ENCODE measurements at places on chromosomes 2 and 18. TPM values are rescaled to one million over a fixed set of nuclear protein-coding genes. Genes with fewer than 3 reads are reported as not detected.

GRCh38 chr2:70702711-70703395 is 65.1 kb downstream of the ADD2 start:
- DNase-seq = no peak

The MATN3 gene
- 1.0 TPM for total RNA-seq

DNA sequence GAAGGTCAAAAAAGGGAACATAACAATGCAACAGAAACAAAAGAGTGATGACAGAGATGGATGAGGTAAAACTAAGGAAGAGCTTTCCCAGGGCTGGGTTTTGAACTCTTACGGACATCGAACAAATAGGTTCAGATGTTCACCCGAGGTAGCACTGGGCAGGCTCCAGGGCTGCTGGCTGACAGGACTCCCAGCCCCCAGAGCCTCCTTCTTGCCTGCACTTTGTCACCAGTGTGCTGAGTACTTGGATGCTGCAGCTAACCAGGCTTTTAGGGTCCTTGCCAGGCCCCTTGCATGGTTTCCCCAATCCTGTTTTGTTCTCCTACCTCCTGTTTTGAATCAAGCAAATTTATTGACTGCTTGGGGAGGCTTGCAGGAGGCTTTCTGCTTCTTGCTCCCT is 322.9 kb downstream of the DYSF start:
- DNase-seq = no peak

DNA sequence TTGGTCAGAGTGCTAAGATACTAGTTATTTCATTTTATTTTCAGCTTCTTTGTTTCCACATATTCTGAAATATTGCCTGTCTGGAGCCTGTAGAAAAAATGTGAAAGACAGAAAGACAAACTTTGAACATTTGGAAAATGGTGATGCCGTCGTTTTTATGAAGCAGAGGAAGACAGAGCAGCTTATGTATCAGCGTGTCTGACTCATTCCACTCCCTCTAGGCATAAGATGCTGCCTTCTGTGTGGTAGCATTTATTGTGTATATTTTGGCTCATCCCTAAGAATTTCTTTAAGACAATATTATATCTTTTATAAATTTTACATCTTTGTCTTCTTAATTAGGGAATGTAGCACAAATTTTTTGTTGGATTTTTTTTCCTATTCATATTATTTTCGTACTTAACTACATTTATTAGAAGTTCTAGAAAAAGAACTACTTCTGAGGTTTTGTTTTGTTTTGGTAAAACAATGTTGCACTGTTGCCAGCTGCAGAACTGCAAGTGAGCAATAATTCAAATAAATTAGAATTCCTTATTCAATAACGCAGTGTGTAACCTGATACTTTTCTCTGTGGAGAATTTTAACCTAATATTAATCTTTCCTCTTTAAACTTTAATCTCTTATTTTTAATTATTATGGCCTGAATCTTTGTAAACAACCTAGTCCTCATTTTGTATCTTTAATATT is 300.4 kb downstream of the ZNF407 start:
- DNase-seq = peak; percentile 66

- DNase-seq = peak; percentile 11
Observed at GRCh38 chr2:237393523-237393922, 20.4 kb downstream of the COL6A3 start.

DNA sequence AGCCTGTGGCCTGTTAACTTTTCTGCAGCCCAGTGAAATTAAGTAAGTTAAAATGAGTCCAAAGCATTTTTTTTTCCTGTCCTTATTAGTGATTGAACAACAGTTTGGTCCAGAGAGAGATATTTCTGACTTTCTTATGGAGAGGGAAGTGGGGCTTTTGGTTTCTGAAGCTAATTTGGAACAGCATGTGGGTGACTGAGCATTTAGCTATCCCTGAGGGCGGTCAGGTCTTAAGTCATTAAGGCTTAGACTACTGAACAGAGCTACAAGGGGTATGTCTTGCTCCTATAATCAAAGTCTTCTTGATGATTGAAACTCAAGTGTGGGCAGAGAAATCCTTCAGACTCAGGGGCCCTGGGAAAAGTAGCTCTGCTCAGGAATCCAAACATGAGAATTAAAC is 14.0 kb downstream of the ARHGAP25 start:
- no peak for DNase-seq

DNA sequence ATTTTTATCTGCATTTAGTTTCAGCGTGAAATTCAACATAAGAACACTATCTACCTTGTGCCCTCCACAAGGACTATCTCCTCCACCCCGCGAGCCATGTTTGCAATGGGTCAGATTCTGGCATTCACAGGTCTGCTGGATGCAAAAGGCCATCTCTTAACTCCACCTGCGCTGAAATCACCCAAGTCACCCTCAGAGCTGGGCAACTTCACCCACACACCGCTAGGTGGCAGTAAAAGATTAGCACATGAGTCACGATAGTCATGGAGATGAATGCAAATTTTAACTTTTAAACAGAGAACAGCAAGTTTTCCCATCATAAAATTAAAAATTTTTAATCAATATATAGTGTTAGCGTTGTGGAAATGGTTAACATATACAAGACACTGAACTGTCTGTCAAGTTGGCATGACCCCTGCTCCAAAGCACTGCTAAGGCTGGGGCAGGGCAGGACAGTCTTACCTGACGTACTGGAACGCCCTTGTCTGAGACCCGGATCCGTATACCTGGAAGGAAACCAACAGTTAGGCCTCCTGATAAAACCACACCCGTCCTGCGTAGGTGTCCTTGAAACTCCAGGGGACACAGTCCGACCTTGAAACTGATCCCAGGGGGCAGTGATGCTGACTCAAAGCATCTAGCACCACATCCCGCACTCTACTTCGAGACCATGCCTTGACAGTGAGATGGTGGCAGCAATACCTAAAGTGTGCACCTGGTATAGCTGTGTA is 89.6 kb downstream of the UXS1 start:
- peak; percentile 61 for DNase-seq

- no peak for DNase-seq
Observed at GRCh38 chr2:222861411-222862105, 722 bp downstream of the ACSL3 start.

DNA sequence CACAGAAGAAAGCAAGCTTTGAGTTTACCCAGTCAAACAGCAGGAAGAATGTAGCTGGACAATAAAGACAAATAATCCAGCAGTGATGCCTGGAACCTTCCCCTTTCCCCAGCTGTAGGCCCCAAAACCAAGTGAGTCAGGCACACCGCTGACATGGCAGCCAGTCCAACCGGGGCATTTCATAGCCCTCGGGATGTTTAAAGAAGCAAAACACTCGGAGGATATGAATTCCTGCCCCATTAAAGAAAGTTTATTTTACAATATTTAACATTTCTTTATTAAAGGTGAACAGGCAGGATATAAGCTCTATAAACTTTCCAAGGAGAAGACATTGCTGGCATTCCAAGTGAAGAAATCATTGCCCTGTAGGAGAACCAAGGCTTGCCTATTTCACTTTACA is 507.6 kb upstream of the TNP1 start:
- DNase-seq = peak; percentile 20

GRCh38 chr2:134712299-134712698 is 6.5 kb downstream of the TMEM163 start:
- DNase-seq = peak; percentile 40

The CKAP2L gene
- total RNA-seq = 0.26 TPM

DNA sequence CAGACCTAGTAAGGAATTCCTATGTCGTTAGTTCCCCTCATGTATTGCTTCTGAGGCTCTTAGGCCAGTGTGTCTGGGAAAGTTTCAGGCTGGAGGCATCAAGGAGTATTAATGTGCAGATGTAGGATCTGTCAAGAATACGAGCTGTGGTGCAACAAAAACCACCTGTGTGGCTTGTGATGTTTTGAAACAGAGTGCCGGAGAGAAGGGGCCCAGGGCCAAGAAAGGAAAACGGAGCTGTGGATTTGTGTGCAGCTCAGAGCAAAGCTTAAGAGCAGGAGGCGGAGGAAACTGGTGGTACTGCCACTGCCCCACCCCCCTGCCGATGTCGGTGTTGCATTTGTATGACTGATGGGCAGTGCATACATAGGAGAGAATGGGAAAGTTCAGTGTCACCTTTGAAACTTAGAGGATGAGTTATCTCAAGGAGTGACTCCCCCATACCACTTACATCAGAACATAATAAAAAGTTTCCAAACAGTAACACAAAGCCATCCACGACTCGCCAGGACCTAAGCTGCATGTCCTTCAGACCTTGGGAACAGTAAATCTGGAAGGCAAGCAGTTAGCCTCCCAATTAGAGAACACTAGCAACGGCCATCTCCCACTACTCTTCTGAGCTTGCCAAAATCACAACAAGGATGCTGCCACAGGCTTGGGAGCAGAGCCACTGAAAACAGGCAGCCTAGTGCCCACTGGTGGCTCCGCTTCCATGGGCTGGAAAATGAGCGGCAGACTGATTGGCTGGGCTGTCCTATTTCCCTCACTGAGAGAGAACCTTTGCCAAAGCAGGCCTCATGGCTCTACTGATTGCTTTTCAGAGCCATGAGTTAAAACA is 152.7 kb upstream of the NT5C1B start:
- DNase-seq = no peak

The SRD5A2 gene
- under 0.01 TPM for total RNA-seq

The TWIST2 gene
- total RNA-seq = 4.6 TPM

DNA sequence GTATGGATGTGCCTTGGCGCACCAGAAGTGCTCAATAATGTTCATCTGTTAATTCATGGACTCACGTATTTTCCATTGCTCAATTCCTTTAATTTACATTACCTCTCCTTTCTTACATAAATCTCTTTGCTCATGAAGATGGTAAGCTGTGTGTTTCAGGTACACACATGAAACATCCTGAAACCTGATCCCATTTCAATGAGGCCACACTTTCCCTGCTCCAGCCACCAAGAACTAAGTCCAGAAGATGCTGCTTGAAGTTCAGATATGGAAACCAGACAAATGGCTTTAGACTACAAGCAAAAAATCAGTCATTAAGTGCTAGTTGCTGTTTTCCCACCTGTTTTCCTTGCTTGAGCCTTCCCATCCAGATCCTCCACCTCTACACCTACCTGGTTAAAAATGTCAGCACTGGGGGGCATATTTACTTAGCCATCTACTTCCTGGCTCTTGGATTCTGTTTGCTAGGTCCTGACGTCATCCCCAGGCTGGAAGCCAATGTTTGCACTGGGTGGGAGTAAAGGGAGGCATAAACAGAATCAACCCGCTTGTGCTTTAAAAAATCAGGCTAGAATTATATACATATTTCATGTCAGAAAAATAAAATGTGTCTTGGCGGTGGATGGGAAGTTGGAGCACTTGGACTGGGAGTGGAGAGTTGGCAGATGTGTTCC is 309.7 kb downstream of the OSR1 start:
- DNase-seq = peak; percentile 77
